ENCODE measurements at places on chromosomes 11 and 22.

GRCh38 chr11:37704791-37705190 is 1106.8 kb upstream of the RAG2 start:
- no peak for DNase-seq

GRCh38 chr22:44793506-44794172 is 41.3 kb downstream of the ARHGAP8 start:
- DNase-seq: no peak

- DNase-seq: no peak
Measured at GRCh38 chr11:57126766-57127400, 54.9 kb upstream of the LRRC55 start.

DNA sequence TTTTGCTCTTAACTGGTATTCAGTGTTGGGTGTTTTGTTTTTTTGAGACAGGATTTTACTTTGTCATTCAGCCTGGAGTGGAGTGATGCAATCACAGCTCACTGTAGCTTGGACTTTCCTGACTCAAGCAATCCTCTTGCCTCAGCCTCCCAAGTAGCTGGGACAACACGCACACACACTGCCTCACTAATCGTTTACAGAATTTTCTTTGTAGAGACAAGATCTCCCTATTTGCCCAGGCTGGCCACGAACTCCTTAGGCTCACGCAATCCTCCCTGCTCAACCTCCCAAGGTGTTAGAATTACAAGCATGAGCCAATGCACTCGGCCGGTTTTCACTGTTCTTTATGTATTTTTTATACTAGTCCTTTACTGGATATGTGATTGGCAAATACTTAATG is 51.0 kb upstream of the IGLL5 start:
- DNase-seq: no peak

DNA sequence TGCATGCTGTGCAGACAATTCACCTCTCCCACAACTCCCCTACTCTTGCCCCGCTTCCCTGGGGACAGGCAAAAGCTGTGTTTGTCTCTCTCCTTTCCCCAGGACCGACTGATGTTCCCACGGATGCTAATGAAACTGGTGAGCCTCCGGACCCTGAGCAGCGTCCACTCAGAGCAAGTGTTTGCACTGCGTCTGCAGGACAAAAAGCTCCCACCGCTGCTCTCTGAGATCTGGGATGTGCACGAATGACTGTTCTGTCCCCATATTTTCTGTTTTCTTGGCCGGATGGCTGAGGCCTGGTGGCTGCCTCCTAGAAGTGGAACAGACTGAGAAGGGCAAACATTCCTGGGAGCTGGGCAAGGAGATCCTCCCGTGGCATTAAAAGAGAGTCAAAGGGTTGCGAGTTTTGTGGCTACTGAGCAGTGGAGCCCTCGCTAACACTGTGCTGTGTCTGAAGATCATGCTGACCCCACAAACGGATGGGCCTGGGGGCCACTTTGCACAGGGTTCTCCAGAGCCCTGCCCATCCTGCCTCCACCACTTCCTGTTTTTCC is 1.4 kb upstream of the MADD start:
- DNase-seq: no peak

DNA sequence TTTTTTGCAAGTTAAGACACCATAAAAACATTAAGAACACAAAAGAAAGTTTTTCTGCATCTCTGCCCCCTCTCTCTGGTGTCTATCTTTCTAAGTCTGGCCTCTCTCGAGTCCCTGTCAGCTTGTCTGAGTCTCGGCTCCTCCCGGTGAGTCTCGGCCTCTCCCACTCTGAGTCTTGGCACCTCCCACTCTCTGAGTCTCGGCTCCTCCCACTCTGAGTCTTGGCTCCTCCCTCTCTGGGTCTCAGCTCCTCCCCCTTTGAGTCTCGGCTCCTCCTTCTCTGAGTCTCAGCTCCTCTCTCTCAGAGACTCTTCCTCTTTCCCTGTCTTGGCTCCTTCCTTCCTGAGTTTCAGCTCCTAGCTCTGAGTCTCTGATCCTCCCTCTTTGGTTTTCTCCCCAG is 72.5 kb upstream of the AMPD3 start:
- DNase-seq: no peak

Data from GDM1 (cell line).